ENCODE measurements at places on chromosomes 4 and X. TPM values are rescaled to one million over a fixed set of nuclear protein-coding genes. Genes with fewer than 3 reads are reported as not detected.
A peak's percentile ranks its signal among the peaks of the same experiment; 100 is the strongest.

- DNase-seq: no peak
These were observed 104.9 kb downstream of the ARHGAP10 start for GRCh38 chr4:147836807-147837206.

GRCh38 chr4:81757691-81758090, 286.0 kb upstream of the RASGEF1B start:
- DNase-seq: no peak

DNA sequence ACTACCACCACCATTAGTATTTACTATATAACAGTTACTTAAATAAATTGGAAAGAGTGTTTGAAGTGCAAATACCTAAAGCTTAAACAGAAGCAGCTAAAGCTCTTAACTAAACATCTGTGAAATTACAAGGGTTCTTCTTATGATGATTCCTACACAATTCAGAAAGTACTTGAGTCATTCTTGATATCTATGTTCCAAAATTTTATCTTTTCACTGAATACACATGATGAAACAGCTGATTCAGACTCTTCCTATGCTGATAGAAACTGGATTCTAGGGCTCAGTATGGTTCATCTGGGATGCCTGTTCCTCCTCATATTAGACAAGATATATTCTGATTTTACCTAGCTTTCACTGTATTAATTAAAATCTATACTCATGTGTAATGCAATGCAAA, 13.6 kb downstream of the EREG start:
- no peak for DNase-seq

DNA sequence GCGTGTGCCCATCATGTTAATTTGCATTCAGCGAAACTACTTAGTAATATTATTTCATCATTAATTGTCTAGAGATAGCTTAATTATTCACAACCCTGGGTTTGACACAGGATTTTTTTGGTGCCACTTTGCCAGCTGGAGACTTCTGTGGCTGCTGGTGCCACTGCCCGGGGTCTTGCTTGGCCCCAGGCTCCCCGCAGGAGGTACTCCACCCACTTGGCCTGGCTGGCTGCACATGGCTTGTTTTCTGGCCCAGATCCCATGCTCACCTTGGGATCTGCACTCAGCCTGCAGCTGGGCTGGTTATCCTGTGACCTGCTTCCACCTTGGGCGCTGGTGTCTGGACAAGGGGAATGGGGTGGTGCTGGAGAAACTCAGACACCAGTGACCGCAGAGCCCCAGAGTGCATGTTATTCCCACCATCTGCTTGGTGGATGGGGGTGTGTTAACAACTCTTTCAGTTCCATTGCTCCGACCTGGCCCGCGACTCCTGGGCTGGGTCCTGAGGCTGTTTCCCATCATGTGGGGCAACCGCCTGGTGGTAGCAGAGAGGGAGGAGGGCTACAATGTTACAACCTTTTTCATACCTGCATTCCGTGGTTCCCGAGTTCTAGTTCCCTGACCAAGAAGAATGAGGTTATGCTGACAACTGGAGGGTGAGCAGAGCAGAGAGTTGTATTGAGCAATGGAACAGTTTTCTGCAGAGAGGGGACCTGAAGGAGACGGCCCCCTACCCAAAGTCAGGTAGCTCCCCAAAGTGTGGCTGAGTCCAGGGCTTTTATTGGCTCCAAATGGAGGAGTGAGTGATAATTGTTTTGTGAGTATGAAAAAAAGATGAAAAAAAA, 1950.0 kb upstream of the IGFBP7 start:
- no peak for DNase-seq

- no peak for DNase-seq
These were observed 276.7 kb upstream of the KLF3 start for GRCh38 chr4:38387348-38387747.

GRCh38 chr4:8394061-8394519, 46.4 kb downstream of the ACOX3 start:
- peak; percentile 64 for DNase-seq

GRCh38 chr4:157957905-157958304, 214.9 kb downstream of the GASK1B start:
- no peak for DNase-seq

GRCh38 chrX:39397561-39398199, 596.4 kb downstream of the MID1IP1 start:
- DNase-seq: no peak

DNA sequence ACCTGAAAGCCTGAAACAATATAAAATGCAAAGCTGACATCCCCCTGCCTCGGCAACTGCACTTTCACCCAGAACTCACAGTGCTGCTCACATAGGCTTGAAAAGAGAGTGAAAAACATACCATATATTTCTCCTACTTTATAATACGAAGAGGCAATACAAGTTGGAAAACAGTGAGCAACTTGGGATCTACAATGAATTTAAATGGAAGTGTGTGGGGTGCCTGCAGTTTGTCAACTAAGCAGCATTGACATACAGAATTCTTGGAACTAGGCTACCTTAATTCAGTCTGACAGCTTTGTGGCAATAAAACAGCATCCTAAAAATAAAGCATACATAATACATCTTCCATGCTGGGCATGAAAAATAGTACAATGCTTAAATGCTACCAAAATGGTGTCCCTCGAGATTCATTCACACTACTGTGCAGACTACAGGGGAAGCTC, 8.0 kb downstream of the GASK1B start:
- DNase-seq: no peak

DNA sequence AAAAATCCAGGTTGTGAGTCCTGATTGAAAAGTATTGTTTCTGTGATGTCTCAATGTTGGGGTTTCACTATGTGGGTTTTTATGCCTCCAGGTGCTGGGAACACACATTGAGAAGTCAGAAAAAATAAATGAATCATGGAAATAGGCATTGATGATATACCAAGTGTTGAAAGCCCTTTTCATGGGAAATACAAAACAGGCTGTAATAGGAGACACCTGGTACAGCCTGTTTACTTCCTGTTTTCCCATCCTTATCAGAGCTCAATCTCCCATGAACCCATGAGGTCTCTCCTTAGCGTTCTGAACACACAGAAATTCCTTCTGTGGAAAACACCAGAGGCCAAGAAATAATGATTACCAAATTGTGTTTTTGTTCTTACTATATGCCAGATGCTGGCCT, 106.3 kb upstream of the BOD1L1 start:
- no peak for DNase-seq

- no peak for DNase-seq
These were observed 2.4 kb upstream of the CFAP299 start for GRCh38 chr4:80333121-80333520.

GRCh38 chrX:132226169-132226568, 6.9 kb upstream of the RAP2C start:
- no peak for DNase-seq

- DNase-seq: no peak
These were observed 24.4 kb upstream of the PDZD4 start for GRCh38 chrX:153854702-153855101.

- DNase-seq: no peak
These were observed 500.8 kb upstream of the DIAPH2 start for GRCh38 chrX:96183843-96184242.

DNA sequence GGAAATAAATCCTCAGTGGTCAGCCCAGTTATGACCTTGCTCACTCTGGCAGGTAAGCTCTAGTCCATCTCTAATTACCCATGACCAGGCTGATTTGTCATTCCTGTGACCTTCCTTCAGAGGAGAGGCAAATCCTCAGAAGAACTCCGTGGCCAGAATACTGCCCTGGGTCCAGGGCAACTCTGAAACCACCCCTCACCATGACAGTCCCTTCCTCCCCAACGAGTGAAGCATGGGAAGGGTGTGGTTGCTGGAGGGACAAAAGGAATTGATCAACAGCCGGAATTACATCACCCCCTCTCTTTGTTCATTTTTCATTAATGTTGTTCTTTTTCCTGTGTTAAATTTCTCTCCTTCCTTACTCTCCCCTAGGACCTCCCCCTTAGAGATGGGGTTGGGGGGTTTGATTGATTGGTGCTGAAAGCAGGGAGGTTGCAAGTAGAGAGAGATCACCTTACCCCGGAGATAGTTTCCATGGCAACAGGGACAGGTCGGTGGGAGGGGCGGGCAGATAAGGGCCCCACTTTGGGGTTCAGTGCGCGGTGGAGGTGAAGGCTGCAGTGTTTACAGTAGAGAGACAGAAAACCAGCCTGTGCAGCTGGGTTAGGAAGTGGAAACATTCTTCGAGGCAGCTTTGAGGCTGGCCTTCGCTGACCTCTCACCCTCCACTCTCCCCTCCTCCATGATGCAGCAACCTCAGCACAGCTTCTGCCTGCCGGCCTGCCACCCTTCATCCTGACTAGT, 647.4 kb downstream of the BCOR start:
- peak; percentile 68 for DNase-seq

GRCh38 chr4:172515266-172515879, 653.2 kb upstream of the GALNT7 start:
- no peak for DNase-seq

- DNase-seq: no peak
These were observed 360.0 kb downstream of the ARHGAP24 start for GRCh38 chr4:85834934-85835333.

- DNase-seq: no peak
These were observed 181.0 kb upstream of the TLL1 start for GRCh38 chr4:165692082-165692481.

GRCh38 chr4:17323554-17324385, 188.1 kb downstream of the QDPR start:
- DNase-seq: peak; percentile 48

DNA sequence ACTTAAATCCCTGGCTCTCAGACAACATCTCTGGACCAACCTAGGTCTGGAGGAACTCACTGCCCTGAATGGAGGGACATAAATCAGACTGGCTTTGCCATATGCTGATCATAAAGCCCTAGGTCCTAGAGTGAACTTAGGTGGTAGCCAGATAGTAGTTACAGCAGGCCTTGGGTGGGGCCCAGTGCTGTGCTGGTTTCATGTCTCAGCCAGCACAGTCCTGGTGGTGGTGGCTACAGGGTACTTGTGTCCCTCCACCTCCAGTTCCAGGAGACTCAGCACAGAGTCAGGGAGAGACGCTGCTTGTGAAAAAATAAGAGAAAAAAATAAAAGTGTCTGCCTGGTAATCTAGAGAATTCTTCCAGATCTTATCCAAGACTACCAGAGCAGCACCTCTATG, 40.3 kb downstream of the GSX2 start:
- DNase-seq: no peak

- no peak for DNase-seq
These were observed 115.9 kb upstream of the PDLIM3 start for GRCh38 chr4:185651137-185651677.

- DNase-seq: no peak
These were observed 14.6 kb downstream of the SERPINA7 start for GRCh38 chrX:106023947-106024346.

- DNase-seq: no peak
These were observed 82.7 kb upstream of the GPM6B start for GRCh38 chrX:13899607-13900006.

DNA sequence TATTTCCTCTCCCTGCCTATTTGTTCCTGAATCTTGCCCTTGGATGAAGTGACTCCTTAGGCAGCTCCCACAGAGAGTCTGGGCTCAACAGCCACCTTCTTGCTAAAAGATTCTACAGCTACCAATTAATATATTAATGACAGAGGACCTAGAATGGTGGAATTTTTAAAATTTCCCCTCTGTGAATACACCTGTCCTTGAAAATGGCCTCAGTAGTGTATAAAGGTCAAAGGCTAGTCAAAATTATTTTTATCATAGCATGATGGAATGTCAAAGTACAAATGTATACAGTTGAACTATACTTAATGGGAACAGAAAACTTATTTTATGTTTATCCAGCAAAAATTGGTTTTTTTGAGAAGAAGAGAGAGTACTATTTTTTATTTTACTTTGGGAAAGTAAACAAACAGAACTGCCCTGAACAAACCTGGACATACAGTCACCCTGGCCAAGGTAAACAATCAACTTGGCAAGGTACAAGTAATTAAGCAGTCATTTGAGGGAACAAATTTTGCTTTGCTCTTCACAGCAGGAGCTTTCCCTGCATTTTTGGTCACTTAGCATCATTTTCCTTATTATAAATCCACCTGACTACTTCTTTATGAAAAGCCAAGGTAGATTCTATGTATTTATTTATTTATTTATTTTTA, 250.8 kb downstream of the INPP4B start:
- DNase-seq: no peak

GRCh38 chrX:129077424-129078170, 445.7 kb downstream of the SMARCA1 start:
- DNase-seq: no peak

DNA sequence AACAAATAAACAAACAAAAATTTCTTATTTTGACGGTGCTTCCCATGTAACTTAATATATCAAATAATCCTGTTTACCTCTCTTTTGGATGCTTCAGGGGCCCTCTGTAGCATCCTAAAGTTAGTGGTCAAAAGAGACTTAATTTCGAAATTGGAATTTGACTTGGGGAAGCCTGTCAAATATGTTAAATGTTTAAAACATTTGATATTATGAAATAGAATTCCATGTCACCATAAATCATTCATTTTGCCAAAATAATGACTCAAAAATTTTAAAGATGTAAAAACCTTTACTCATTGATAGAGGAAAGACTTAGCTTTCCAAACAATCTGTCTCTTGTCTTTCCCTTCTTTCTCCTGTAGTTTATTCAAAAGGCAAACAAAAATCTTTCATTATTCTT, 20.6 kb upstream of the TEX13A start:
- no peak for DNase-seq

DNA sequence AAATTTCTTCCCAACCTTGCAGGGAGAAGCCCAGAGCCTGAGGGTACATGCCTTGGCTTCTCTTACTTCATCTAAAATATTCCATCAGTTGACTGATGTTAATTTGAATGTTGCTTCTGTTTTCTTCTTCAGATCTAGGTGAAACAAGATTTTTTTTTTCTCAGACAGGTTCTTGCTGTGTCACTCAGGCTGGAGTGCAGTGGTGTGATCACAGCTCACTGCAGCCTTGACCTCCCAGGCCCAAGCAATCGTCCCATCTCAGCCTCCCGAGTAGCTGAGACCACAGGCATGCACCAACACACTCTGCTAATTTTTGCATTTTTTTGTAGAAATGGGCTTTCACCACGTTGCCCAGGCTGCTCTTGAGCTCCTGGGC, 62.1 kb upstream of the KLF3 start:
- no peak for DNase-seq

DNA sequence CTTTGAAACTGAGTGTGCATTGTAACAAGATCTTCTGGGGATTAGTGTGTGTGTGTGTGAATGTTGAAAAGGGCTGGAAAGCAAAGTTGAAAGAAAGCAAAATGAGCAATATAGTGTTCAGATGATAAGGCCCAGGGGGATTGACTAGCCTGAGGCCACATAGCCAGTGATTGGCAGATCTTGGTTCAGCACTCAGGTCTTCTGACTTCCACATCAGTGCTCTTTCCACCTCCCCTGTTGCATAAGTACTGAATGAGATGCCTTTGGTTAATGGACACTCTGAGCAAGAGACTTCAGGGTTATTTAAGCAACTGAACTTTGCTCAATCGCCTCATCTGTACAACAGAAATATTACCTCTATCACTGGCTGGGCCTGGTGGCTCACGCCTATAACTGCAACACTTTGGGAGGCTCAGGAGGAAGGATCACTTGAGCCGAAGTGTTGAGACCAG, 120.4 kb downstream of the TMEM164 start:
- no peak for DNase-seq

- peak; percentile 18 for DNase-seq
These were observed 304.1 kb upstream of the TECRL start for GRCh38 chr4:64713256-64713840.

FAM114A1 gene
- 31.1 TPM for total RNA-seq

VCX3A gene
- not detected for total RNA-seq

HTN3 gene
- not detected for total RNA-seq

FAM241A gene
- 2.9 TPM for total RNA-seq

VCX gene
- not detected for total RNA-seq

PHEX gene
- 0.25 TPM for total RNA-seq

CLDN24 gene
- total RNA-seq: not detected

FAT1 gene
- 254 TPM for total RNA-seq

CT83 gene
- total RNA-seq: not detected

ABLIM2 gene
- 23.3 TPM for total RNA-seq

UGT2B10 gene
- total RNA-seq: not detected

P2RY4 gene
- total RNA-seq: 0.31 TPM

EIF4E gene
- 63.2 TPM for total RNA-seq

All from kidney (tissue), 22 donors.